ENCODE measurements at places on chromosomes 1 and 21.

- no peak for DNase-seq
Measured at GRCh38 chr1:230158415-230159291, 91.6 kb downstream of the GALNT2 start.

DNA sequence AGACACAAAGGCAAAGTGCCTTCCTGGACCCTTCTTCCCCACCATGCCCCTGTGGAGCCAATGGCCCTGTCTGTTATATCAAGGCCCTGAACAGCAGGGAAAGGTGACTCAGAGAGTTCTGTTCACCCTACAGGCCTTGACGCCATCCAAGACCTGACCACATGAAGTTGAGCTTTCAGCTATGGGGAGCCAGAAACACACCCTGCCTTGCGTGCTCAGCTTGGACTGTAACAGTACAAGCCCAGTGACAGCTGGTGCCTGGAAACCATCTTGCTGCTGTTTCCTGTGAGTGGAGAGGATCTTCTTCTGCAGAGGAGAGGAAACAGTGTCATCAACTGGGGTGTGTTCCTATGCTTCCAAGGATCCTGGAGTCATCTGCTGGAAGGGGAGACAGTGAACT lies 165.0 kb upstream of the IRF2BP2 start:
- no peak for DNase-seq

- no peak for DNase-seq
Measured at GRCh38 chr1:153631047-153632022, 2.5 kb upstream of the CHTOP start.

- DNase-seq: no peak
Measured at GRCh38 chr1:207883104-207883651, 27.7 kb downstream of the CD34 start.

GRCh38 chr1:84152649-84153056 lies 8.6 kb downstream of the PRKACB start:
- no peak for DNase-seq

DNA sequence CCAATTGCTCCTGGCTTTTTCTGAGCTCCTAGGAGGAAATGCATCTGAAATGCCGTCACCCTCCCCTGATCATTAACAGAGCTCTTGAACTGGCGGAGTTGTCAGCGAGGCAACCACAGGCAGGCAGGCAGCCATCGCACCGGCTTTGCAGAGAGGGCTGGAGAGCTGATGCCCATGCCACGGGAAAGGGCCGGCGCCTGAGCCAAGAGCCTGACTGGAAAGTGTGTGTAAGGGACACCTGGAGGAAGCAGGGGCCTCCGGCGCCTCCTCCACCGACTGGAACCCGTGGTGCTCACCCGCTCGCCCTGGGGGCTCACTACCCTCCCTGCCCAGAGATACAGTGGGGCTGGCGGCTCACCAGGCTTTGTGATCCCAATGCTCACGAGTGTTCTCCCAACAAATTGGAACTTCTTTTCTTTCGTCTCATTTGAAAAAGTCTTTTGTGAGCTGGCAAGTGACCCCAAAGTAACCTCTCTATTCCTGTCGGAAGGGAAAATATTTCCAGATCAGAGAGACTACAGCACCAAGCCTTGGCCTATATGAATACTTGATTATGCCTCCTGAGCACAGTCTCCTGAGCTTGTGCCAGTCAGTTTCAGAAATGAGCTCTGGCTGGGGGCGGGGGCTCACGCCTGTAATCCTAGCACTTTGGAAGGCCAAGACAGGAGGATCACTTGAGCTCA lies 97.7 kb upstream of the SLC25A33 start:
- no peak for DNase-seq

- no peak for DNase-seq
Measured at GRCh38 chr1:53375440-53375839, 47.6 kb upstream of the LRP8 start.

DNA sequence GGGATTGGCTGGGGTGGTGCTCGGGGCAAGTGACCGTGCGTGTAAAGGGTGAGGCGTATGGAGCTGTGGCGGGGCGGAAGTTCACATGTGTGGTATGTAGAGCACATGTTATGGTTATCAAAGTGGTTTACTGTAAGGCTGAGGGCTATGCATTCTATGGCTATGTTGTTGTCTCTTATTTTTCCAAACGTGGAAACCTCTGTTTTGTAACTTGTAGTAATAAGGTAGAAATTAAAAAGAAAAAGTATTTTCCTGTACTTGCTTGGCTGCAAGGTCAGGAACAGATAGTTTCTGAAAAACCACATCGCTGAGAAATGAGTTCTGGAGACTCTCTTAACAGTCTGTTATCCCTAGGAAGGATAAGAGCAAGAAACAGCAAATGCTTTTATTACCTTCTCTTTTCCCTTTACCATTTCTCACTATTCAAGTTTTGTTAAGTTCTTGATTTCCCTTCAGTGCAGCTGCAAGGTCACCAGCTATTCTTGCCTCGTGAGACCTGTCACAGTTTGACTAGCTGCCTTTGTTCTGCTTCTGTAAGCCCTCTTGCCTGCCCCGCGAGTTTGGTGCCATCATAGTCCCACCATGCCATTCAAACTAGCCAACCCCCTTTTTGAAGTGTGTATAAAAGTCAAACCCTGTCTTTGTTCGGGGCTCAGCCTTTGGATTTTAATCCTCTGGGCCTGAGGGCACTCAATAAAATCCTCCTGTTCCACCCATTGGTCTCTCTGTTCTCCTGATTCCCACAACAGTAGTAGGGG lies 9.5 kb downstream of the RNU1-2 start:
- DNase-seq: peak; percentile 6

- no peak for DNase-seq
Measured at GRCh38 chr1:154969246-154969645, 1.3 kb downstream of the SHC1 start.

- no peak for DNase-seq
Measured at GRCh38 chr1:3776231-3776961, 3.8 kb downstream of the SMIM1 start.

DNA sequence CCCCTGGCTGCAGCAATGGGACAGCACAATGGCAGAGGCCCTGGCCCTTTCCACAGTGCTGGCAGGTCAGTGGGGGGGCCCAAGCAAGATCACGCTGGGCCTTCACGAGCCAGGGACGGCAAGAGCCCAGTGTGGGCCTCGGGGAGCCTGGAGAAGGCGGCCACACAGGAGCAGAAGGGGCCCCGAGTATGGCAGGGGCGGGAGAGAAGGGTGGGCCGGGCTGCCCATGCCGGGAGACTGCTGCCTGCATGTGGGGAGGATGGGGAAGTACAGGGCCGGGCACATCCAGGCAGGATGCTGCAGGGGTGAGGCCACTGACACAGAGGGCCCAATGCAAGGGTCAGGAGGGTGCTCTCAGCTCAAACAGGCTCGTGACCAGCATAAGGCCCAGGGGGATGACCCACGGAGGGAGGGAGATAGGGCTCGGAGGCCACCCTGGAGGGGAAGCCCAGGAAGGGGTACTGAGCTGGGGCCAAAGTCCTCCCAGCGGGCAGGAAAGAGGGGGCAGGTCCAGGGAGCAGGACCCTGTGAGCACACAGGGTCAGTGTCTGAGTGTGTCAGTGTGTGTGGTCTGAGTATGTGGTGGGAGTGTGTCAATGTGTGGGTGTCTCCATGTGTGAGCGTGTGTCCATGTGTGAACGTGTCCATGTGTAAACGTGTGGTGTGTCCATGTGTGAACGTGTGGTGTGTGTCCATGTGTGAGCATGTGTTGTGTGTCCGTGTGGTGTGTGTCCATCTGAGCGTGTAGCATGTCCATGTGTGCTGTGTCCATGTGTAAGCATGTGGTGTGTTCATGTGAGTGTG lies 13.1 kb downstream of the SLC19A1 start:
- DNase-seq: no peak

DNA sequence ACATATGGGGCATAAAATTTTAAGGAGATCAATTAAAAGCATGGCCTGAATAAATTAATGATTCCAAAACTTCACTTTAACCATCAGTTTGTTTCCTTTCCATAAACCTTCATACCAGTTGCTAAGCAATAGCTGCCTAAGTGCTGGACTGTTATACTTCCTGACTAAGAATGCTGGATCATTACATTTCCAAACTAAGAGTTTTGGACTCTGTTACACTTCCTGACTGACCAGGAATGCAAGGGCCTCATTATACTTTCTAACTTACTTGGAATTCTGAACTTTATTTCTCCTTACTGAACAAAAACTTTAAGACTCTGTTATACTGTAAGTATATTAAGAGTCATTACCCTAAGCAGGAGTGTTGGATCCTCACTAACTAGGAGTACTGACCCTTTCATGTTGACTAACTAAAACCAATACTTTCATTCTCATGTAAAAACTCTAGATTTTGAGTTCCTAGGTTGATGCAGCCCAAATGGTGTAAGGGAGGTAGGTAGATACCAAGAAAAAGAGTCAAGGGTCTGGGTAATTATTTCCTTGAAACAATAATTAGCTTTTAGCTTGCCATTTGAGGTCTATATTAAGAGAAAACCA lies 118.2 kb downstream of the FAF1 start:
- no peak for DNase-seq

DNA sequence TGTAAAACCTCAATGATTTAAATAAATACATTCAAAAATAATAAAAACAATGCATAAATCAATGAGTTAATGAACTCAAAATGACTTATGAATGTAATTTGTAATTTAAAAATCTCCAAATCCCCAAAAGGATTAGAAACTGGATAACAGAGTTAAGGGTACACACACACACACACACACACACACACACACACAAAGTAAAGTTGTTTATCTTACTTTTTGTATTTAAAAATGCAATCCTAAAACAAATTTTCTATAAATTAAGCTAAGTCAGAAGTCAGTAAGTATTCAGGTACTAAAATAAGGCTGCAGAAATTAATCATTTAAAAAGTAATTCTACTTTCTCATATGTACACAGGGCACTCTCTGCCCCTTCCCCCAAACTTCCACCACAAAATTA lies 1.8 kb downstream of the LRIF1 start:
- DNase-seq: no peak

All from PC-9 (cell line).